CD4-positive, CD25-positive, alpha-beta regulatory T cell (primary cell): ENCODE measurements at places on chromosomes 16 and 17.

GRCh38 chr17:55198690-55199370 is 65.9 kb upstream of the HLF start:
- H3K36me3 ChIP-seq, result no peaks in the 10 kb centered on the region
- H3K27me3 ChIP-seq, result peaks cover 2% of the 10 kb centered on the region
- no peak for DNase-seq
- no peak overlapping the region for H3K27ac ChIP-seq
- H3K4me3 ChIP-seq, result no peak overlapping the region

DNA sequence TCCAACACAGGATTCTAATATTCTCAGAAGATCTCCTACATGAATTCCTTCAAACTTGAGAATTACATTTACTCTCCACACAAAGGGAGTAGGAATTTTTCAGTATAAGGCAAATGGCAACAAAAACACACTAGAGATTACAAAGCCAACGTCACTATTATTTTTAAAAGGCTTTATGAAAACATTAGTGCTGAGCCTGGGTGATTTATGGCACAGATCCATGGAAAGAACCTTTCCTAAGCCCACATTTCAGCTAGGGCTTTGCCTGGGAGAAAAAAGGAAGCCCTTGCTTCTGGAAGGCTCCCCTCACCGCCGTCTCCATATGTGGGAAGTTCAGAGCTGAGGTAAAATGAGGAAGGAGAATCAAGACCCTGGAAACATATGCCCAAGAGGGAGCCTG is 499.4 kb upstream of the HSBP1 start:
- H3K27ac ChIP-seq, result no peak overlapping the region
- H3K36me3 ChIP-seq, result no peaks in the 10 kb centered on the region
- H3K27me3 ChIP-seq, result peaks cover 2% of the 10 kb centered on the region
- H3K4me1 ChIP-seq, result no peaks in the 10 kb centered on the region

DNA sequence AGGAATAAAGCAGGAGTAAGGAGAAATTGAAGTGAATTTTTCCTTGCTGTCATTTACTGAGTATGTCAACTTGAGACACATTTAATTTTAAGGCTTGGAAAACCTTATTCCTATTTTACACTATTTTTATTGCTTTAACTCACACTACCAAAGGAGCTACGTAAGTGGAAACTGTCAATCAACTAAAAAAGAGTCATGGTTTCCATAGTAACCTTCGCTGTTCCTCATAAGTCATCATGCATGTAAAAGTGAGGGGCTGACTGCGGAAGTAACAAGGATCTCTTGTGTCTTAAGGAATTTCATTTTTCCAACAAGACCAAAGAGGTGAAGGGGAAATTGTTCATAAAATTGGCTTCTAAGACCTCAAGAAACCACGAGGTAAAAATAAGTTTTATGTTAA is 516.2 kb upstream of the CA10 start:
- H3K4me1 ChIP-seq, result no peaks in the 10 kb centered on the region
- no peaks in the 10 kb centered on the region for H3K36me3 ChIP-seq

DNA sequence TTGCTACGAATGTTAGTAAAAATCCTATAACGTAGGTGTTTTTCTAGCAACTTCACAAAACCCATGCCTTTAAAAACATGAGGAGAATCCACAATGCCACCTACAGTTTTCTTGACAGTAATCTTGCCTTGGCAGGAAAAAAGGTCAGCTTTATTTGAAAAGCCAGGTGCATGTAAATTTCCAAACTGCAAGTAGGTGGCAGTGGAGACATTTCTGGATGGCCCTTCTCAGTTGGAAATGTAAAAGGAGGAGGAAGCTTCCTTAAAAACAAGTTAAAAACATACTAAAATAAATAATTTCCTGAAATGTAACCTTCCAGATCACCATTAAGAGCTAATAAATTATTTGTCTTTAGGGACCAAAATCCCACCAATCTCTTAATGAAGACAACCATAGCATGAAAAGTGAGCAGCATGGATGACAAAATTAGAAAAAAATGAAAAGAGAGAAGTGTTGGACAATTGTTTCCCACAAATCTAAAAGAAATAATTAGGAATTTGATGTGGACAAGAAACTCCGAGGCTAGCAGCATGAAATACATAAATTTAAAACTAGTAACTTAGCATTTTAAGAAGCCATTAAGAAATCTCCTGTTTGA is 152.2 kb downstream of the SNX11 start:
- no peak for DNase-seq
- H3K4me1 ChIP-seq, result no peaks in the 10 kb centered on the region
- no peak overlapping the region for H3K4me3 ChIP-seq
- no peak overlapping the region for H3K27ac ChIP-seq

GRCh38 chr16:5916711-5917191 is 819.2 kb upstream of the EEF2KMT start:
- H3K4me1 ChIP-seq, result no peaks in the 10 kb centered on the region
- DNase-seq, result no peak
- H3K4me3 ChIP-seq, result no peak overlapping the region
- no peak overlapping the region for H3K27ac ChIP-seq
- H3K36me3 ChIP-seq, result no peaks in the 10 kb centered on the region
- H3K27me3 ChIP-seq, result no peaks in the 10 kb centered on the region

DNA sequence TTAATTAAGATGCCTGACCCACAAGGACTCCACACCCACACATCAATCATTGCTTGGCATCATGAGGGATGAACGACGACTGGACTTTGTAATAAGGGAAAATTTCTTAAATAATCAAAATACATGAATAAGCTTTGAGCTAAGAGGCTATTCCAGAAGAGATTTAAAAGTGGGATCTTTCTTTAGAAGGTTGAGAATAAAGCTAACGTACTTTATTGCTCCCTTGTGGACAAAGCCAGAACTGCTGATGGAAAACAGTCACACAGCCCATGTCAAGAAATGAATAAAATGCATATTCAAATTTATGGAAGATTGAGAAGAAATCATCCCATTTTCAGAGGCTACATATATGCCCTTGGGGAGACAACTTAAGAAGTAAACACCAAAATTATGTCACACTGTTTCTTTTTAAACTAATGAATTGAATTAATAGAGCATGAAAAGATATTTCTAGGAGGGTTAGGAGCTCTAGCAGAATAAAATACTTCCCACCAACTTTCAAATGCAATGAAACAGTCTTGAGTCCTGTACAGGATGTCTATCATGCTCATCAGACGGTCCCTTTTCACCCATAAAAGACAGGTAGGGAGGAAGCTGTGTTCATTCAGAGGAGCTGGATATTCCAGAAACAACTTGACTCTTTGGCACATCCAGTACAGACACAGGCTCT is 60.2 kb upstream of the PHOSPHO1 start:
- H3K4me1 ChIP-seq, result no peaks in the 10 kb centered on the region
- H3K27me3 ChIP-seq, result no peaks in the 10 kb centered on the region
- H3K36me3 ChIP-seq, result no peaks in the 10 kb centered on the region
- DNase-seq, result peak; percentile 5
- no peak overlapping the region for H3K27ac ChIP-seq
- no peak overlapping the region for H3K4me3 ChIP-seq

- DNase-seq, result no peak
- H3K36me3 ChIP-seq, result no peaks in the 10 kb centered on the region
- H3K4me3 ChIP-seq, result no peak overlapping the region
Measured at GRCh38 chr17:17748179-17748578, 66.9 kb downstream of the RAI1 start.

DNA sequence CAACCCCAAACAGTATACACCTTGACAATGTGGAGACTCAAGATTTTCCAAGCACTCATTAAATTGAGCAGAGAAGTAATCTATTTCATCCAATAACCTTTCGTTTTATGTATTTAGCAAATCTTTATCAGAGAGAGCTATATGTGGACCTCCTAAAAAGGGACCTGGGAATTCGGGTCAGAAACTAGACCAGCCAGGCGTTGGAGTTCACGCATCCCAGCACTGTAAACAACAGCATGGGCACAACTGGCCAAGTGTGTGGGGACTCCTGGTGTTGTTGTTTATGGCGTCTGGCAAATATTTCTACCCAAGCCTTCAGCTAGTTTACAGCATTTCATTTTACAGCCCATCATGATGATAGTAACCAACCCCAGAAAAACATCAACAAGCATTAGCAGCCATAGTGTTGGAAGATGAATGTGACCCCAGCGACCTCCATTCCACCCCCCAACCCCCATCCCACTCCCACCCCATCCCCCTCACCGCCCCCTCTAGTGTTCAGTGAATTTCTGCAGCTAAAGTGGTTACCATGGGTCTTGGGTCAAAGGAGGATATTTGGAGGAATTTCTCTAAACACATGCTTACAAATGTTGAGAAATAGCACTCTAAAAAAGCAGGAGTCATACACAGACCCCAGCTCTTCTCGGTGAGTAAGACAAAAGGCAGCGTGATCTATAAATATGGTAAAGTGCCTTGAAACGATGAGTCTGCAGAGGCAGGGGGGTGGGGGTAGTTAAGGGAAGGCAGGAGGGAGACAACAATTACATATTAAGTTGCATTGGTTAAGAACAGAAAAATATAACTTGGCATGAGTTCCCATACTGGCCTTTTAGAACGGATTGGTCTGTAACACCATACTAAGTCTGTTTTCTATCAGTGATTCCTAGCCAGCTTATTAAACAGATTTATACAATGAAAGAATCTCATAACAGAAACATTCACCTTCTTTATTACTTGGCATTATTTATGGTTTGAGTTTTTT is 91.4 kb upstream of the TBX2 start:
- no peaks in the 10 kb centered on the region for H3K36me3 ChIP-seq
- H3K4me3 ChIP-seq, result no peak overlapping the region
- H3K27ac ChIP-seq, result no peak overlapping the region
- DNase-seq, result no peak
- no peaks in the 10 kb centered on the region for H3K4me1 ChIP-seq

DNA sequence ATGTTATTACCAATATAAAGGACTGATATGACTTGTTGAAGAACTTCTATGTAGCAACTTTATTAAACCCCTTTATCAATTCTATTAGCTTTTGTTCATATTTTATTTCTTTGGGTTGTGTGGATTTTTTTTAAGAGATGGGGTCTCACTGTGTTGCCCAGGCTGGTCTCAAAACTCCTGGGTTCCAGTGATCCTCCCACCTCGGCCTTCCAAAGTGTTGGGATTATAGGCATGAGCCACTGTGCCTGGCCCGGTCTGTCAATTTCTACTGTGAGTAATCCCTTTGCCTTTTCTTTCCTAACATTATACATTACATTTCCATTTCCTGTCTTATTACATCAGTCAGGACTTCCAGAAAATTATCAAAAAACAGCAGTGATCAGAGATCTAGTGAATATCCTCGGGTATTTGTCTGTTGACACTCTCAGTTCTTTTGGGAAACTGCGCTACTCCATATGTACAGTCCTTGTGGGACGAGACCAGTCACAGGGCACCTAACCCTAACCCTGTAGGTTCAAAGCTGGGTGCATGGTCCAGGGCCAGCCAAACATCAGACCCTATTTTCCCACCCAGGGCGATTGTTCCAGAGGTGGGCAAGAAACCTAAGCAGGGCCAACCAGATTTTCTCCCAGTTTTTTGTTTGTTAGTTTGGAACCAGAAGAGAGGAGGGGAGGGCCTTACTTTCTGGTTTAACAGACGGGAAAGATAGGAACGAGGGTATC is 1.7 kb upstream of the SLC47A1 start:
- H3K4me1 ChIP-seq, result peaks cover 10% of the 10 kb centered on the region
- H3K27me3 ChIP-seq, result peaks cover 11% of the 10 kb centered on the region
- DNase-seq, result no peak
- no peak overlapping the region for H3K27ac ChIP-seq

DNA sequence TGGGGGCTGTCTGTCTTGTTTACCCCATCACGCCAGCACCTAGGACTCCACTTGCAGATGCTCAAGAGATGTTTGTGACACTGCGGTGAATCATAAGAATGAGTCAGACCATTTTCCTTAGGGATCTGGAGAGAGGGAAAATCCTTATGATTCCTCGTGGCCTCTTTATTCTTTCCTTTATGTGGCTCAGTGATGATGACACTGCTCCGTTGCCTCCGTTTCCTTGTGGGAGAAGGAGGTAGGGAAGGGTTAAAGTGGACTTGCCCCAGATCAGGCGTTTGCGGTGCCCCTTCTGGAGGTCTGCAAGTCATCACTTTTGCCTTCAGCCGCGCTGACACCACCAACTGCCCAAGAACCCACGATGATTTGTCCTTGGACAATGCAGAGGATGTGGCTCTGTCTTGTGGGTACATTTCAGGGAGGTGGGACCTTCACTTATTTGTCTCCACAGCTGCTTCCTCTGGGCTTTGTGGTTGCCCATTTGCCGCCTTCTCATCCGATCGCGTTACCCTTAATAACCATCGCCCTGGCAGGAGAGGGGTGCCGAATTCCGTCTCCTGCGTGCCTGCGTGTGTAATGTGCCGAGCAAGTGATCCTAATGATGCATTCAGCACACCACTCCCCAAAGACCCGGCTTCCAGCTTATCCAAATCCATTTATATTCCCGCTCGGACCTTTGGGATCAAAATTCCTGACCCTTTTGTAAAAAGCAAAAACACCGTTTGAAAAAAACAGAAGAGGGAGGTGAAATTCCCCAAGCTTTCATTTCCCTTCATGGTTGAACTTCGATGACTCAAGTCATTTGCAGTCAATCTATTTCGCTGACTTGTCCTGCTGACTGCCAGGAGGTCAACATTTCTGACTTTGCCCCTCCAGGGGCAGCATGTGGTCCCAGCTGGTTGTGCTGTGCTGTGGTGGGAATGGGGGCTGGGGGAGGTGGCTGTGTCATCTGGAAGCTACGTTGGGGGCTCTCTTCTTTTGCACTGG is 87.2 kb upstream of the IRX3 start:
- peaks cover 4% of the 10 kb centered on the region for H3K27me3 ChIP-seq
- H3K27ac ChIP-seq, result no peak overlapping the region
- DNase-seq, result no peak

- no peak for DNase-seq
- H3K4me1 ChIP-seq, result peaks cover 6% of the 10 kb centered on the region
- H3K4me3 ChIP-seq, result no peak overlapping the region
- no peaks in the 10 kb centered on the region for H3K27me3 ChIP-seq
Measured at GRCh38 chr17:51818777-51819176, 339.7 kb downstream of the CA10 start.

DNA sequence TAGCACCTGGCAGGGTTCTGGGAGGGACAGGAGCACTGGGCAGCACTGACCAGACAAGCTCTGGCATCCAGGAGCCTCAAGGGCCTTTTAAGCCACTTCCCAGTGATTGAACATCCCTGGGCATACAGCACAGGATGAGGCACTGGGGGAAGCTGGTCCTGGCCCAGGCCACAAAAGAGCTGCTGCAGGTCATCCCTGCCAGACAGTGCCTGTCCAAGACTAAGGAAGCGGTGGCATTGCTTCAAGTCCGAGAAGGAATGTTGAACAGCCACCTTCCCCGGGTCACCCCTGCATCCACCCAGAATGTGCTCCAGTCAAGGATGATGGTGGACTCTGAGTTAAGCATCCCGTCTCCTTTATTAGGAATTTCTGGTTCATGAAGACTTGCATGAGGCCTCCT is 1.2 kb upstream of the OSBPL7 start:
- H3K27me3 ChIP-seq, result no peaks in the 10 kb centered on the region
- peaks cover 27% of the 10 kb centered on the region for H3K4me1 ChIP-seq
- H3K36me3 ChIP-seq, result peaks cover 53% of the 10 kb centered on the region
- no peak overlapping the region for H3K4me3 ChIP-seq
- no peak overlapping the region for H3K27ac ChIP-seq

GRCh38 chr17:538181-538973 is 176.3 kb downstream of the VPS53 start:
- no peaks in the 10 kb centered on the region for H3K27me3 ChIP-seq
- H3K27ac ChIP-seq, result no peak overlapping the region
- peaks cover 53% of the 10 kb centered on the region for H3K36me3 ChIP-seq
- no peak overlapping the region for H3K4me3 ChIP-seq
